ENCODE measurements at places on chromosomes 1 and 21. TPM values are rescaled to one million over a fixed set of nuclear protein-coding genes. Genes with fewer than 3 reads are reported as not detected.

- no peak for DNase-seq
Measured at GRCh38 chr1:159535907-159536306, at the start of gene OR10J5. TSS of gene OR10J5 (minus strand) at chr1:159536007. CDS start at chr1:159536007, 0 bp downstream.

DNA sequence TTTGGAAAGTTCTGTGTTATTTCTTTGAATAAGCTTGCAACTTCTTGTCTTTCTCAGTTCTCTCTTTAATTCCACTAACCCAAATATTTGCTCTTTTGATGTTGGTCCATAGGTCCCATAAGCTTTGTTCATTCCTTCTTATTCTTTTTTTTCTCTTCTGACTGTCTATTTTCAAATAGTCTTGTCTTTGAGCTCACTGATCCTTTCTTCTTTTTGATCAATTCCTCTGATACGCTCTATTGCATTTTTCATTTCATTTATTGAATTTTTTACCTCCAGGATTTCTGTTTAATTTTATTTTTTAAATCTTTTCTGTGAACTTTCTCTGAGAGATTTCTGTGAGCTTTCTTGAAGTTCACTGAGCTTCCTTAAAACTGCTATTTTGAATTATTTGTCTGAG lies 486.6 kb downstream of the KIF26B start:
- DNase-seq: no peak

GRCh38 chr1:160519642-160520435 lies 3.2 kb downstream of the SLAMF6 start:
- no peak for DNase-seq

- no peak for DNase-seq
Measured at GRCh38 chr1:200242110-200243041, 167.5 kb downstream of the ZNF281 start.

DNA sequence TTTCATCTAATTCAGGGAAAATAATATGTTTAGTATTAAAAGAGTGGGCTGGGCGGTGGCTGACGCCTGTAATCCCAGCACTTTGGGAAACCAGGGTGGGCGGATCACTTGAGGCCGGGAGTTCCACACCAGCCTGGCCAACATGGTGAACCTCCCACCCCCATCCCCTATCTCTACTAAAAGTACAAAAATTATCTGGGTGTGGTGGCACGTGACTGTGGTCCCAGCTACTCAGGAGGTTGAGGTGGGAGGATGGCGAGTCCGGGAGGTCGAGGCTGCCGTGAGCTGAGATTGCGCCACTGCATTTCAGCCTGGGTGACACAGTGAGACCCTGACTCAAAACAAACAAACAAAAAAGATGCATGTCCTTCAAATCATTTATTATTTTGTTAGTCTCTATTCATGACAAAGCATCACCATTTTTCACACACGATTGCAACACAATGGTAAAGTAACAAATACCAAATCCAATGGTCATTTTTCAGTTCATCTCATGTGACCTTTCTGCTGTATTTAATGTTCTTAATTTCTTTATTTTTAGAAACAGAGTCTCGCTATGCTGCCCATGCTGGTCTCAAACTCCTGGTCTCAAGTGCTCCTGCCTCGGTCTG lies 1.0 kb downstream of the MSH4 start:
- DNase-seq: no peak

NGF gene
- polyA plus RNA-seq: 1.1 TPM

MAP3K7CL gene
- 14.2 TPM for polyA plus RNA-seq

CYP4A22 gene
- 0.02 TPM for polyA plus RNA-seq

ATP6V0B gene
- 198 TPM for polyA plus RNA-seq

CFAP107 gene
- 0.16 TPM for polyA plus RNA-seq

TAF5L gene
- 11.3 TPM for polyA plus RNA-seq
